NCI-H187 treated with DMSO at 0.1 percent for 48 hours (cell line): ENCODE measurements at places on chromosomes 12 and 14.
A peak's percentile ranks its signal among the peaks of the same experiment; 100 is the strongest.

- no peak for DNase-seq
Observed at GRCh38 chr12:103530307-103531066, 34.7 kb upstream of the C12orf42 start.

DNA sequence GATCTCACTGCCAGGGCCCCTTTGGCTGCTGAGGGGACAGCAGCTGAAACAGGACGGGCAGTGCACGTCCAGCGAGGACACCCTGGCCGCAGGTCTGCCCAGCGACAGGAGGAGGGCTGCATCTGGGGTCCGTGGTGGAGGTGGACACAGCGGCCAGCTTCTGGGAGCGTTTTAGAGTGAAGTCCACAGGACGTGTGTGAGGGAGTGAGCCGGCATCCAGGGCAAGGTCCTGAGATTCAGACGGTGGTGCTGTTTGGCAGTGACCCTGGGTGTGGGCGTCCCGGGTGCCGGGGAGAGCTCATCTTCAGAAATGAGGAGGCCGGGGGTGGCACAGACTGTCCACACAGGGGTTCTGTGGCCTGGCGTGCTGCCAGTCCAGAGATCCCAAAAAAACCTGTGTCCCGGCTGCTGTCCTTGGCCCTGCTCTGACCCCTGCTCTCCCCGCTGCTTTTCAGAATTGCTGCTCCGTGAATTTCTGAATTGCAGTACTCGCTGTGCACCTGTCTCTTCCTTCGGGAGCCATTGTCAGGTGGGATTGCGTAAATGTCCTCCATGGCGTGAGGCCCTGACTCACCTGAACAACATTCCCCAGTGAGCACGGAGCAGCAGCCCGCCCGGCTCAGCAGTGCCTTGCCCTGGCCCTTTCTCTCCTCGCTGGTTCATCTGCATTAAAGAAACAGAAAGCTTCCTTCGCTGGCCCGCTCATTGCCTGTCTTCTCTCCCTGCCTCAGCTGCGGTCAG, 183.5 kb upstream of the C14orf180 start:
- no peak for DNase-seq

DNA sequence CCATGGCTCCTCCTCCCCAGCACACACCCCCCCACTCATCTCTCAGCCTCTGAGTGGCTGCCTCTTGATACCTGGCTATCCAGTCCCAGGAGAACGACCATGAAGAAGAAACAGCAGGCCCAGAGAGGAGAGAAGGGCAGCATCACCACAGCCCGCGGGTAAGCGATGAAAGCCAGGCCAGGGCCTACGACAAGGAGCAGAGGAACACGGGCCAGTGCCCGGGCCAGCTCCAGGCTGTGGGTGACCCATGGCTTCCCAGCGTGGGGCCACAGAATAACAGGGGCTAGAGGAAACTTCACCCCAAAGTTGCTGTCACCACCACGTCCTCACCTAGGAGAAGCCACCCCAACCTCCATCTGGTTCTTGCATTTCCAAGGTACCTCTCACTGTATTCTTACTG, 10.4 kb upstream of the SLC6A12 start:
- no peak for DNase-seq

DNA sequence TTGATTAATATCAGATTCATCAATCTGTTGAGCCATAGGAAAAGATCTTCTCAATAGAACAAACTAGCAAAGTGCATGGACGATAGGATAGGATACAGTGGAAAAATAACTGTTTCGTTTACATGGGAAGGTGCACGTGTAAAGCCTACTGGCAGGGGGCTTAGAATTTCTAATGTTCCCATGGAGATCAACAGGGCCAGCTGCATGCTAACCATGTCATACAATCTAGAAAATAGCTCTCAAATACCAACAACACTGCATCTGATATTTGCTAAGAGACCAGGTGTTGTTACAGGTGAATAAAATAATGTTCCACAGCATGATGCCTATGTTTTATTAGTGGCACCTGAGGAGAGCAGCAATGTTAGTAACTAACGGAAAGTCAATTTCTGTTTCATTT, 72.5 kb downstream of the ACSS3 start:
- DNase-seq: peak; percentile 82

GRCh38 chr12:117908411-117908810, 60.4 kb downstream of the KSR2 start:
- DNase-seq: no peak

GRCh38 chr12:102735104-102735503, 181.9 kb downstream of the PAH start:
- no peak for DNase-seq

- no peak for DNase-seq
Observed at GRCh38 chr14:46063872-46064271, 587.7 kb downstream of the RPL10L start.

- no peak for DNase-seq
Observed at GRCh38 chr12:108231109-108231905, 102.2 kb downstream of the WSCD2 start.

- no peak for DNase-seq
Observed at GRCh38 chr12:4323396-4323795, 2.4 kb downstream of the TIGAR start.

GRCh38 chr12:22874151-22874550, 249.2 kb downstream of the ETNK1 start:
- DNase-seq: no peak

DNA sequence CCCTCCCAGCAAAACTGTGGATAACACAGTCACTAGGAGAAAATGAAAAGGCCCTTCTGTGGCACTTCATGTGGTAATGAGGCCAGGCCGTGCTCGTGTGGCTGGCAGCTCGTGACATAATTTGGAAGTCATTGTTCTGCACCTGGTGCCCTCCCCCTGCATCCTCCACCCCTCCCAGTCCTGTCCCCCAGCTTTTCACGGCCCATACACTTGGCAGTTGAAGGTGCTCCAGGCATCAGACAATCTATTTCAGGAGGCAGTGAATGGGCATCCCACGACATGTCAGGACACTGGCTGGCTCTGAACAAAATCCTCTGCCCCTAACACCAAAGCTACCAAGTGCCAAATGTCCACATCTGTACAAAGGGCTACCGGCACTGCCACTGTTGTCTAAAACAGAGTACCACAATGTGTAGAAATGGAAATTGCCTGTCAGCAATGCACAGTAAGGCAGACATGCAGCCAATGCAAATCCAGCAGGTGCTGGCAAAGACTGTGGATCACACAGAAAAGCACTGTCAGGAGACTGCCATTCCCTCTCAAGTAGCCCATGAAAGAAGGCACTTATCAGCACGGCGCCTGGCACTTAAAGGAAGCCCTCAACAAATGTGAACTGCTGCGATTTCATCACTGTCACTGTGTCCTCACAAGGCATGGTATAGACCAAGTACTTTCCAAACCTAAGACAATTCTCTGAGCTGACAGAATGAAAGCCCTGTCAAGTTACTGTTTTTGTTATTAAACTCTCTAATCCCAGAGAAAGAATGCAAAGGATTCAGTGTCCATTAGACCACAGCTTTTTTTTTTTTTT, 39.1 kb downstream of the CORO1C start:
- peak; percentile 98 for DNase-seq

GRCh38 chr14:70721542-70721941, 79.8 kb downstream of the TTC9 start:
- no peak for DNase-seq

- DNase-seq: no peak
Observed at GRCh38 chr14:91998667-91999570, 40.9 kb downstream of the TRIP11 start.

DNA sequence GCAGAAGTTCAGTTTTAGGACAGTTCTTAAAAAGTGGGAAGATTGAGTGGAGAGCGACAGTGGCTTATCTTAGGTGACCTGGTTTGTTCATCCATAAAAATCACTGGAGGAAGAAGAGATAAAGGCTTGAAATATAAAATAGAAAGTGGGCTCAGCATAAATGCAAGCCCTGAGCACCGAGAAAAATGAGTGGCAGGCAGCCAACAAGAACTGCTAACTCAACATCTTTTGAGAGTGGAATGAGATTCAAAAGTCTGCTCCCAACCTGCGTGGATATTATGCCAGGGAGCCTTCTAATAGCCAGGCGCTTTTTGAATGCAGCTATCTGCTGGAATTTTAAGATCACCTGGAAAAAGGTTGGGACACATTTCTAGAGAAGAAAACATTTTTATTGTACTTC, 666.5 kb downstream of the FLRT2 start:
- no peak for DNase-seq

DNA sequence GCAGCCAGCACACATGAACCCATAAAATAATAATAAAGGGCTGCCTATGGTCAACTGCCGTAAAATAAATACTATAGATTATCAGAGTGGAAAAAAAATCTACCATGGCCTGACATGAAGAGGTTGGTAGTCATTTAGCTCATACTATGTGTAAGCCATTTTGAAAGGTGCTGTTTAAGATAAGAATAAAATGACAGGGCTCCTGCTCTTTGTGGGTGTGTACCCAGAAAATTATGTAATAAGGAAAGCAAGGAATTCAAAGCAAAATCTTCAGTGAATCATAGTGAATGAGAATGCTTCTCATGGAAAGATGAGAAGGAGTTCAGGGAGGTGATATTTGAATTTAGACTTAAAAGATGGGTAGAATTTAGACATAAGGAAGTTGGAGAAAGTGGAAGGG, 42.9 kb upstream of the PPM1H start:
- no peak for DNase-seq

DNA sequence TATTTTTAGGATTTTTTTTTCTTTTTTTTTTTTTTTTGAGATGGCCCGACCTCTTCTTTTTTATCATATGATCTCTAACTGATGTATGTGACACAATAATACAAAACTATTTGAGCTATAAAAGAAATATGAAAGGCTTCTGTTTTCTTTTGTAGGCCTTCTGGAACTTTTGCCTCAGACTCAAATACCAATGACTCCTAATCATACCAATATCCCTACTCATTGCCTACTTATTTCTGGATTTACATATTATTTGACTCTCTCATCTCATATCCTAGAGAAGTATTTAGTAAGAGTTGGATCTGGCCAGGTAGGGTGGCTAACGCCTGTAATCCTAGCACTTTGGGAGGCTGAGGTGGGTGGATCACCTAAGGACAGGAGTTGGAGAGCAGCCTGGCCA, 12.7 kb upstream of the WDR89 start:
- no peak for DNase-seq

DNA sequence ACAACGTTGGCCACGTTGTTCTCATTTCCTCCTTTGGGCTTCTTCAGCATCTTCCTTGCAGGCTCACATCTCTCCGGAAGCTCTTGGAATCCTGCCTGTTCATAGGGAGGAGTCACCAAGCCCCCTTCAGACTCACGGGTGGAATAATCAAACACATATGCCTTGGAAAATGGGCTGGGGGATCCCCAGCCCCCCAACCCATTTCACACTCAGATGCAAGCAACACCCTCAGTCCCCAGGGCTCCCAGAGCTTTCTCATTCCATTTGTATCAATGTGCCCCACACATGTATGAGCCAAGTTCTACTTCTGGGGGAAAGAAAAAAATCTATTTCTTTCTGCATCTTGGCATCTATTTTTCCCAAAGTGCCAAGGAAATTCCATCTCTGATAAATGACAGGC, 33.1 kb downstream of the WSCD2 start:
- no peak for DNase-seq

- no peak for DNase-seq
Observed at GRCh38 chr14:30108975-30109700, 181.5 kb upstream of the PRKD1 start.

DNA sequence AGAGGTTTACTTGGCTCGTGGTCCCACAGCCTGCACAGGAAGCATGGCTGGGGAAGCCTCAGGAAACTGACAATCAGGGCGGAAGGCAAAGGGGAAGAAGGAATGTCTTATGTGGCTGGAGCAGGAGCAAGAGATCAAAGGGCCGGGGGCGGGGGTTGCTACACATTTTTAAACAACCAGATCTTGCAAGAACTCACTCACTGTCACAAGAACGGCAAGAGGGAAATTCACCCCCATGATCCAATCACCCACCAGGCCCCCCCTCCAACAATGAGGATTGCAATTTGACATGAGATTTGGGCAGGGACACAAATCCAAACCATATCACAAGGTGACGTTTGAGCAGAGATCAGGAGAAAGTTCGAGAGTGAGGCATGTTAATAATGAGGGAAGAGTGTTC, 163.7 kb upstream of the RPH3A start:
- DNase-seq: no peak

GRCh38 chr12:5648692-5649359, 216.9 kb downstream of the NTF3 start:
- peak; percentile 61 for DNase-seq

GRCh38 chr14:30193845-30194501, 266.3 kb upstream of the PRKD1 start:
- no peak for DNase-seq

DNA sequence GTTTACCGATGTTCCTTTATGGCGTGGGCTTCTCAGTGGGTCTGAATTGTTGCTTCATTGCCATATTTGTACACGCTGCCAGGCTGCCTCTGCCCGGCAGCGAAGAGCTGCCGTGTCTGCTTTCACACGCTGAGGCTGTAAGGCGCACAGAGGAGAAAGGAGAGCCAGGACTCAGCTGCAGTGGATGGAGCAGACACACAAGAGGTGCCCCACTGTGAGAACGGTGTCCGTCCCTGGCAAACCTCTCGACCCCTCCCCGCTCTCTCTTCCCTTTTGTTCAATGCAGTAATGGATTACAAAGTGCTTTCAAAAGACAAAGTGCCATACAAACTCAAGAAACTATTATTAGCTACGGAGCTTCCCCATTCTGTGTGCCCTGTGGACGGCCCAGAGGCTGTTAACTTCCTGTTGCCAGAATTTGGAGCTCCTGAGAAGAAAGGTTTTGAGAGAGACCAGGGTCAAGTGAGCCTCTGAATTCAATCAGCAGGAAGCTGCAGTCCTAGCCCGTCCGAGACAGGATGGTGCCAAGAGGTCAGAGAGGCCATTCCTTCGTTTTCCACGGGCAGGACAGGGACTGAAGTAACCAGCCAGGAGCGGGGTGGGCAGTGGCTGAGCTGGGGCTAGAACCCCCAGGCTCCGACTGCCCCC, 15.8 kb downstream of the CCND2 start:
- DNase-seq: no peak

DNA sequence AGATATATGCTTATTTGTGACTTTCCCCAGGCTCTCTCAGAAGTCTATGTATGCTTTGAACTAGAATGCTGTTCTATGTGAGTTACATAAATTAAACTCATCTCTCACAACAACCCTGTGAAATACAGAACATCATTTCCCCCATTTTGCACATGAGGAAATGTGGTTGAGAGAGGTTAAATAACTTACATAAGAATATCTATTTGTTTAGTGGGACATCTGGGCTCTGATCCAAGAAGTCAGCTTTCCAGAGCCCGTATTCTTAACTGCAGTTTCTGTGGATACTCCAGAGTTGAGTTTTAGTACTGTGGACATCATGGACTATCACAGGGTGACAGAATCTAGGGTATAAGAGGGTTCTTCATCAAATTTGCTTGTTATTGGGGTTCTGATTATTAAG, 242.5 kb upstream of the ARHGAP5 start:
- DNase-seq: no peak
